ENCODE measurements at places on chromosomes 12 and 14. TPM values are rescaled to one million over a fixed set of nuclear protein-coding genes. Genes with fewer than 3 reads are reported as not detected.
A peak's percentile ranks its signal among the peaks of the same experiment; 100 is the strongest.

GRCh38 chr12:123891516-123892179, 81.0 kb downstream of the CCDC92 start:
- no peak for ATAC-seq

- peak; percentile 11 for ATAC-seq
Measured at GRCh38 chr14:21990116-21990515, 316.5 kb upstream of the OR4E1 start.

The ASB2 gene
- 68.7 TPM for total RNA-seq

- no peak for ATAC-seq
Measured at GRCh38 chr12:25319233-25319984, 68.7 kb upstream of the KRAS start.

All from activated T-helper 17 cell treated with anti-CD3 and anti-CD28 coated beads, Interleukin-2, amount 50 U/mL, for 72 hours (primary cell).